Activated CD4-positive, alpha-beta T cell treated with anti-CD3 and anti-CD28 coated beads for 24 hours (primary cell): ENCODE measurements at places on chromosomes 1 and 21.

GRCh38 chr1:154760469-154760933 lies 109.6 kb downstream of the KCNN3 start:
- peak; percentile 78 for DNase-seq

DNA sequence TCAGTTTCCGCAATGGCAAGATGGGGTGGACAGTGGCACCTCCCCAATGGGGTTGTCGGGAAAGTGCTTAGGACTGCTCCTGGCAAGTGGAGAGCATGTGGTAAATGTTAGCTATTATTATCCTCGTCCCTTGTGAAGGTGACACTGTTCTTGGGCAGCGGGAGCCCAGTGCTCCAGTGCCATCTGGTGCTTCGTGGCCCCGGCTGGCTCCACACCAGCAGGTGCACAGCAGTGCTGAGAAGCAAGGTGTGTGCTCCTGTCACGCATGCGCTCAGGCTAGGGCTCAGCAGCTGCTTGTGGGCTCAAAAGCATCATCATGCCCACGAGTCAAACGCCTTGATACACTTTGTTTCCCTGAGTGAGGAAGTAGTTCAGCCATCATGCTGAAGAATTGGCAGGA lies 24.9 kb upstream of the KCNC4 start:
- DNase-seq, result no peak

DNA sequence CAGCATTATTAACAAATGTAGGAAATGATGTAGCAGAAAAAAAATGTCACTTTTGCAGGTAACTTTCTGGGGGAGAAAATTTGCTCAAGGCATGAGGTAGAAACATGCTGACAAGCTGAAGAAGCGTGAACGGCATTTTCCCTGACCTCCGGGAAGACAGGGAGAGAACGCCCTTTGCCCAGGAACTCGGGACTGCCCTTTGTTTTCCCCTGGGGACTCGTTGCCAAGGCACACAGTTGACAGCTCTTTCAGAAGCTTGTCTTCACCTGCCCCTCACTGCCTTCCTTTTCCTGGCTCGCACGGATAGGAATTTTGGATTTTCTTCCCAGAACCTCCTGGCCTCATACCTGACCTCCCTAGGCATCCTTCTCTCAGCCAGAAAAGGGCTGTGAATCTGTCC lies 52.7 kb upstream of the COA6 start:
- no peak for DNase-seq

DNA sequence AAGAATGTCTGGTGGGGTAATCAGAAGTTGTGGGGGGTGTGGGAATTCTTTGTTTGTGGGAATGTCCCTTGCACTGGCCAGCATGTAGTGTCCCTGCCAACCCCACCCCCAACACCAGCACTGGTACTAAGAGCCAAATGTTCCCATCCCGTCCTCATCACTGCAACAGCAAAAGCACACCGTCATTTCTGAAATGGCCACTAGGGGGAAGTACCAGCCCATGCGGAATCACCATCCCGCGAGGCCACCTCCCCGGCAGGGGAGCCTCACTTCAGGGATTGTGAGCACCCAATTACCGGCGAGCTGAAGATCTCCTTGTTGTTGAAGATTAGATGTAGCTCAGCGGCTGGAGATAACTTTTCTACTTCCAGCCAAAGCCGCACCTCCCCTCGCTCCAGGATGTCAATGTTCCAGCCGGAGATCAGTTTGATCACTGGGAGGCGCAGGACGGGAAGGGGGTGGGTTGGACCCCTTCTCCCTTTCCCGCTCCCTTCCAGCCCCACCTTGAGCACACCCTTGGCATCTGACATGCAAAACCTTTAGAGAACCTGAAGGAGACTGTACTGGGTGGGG lies 41.0 kb downstream of the MYOM3 start:
- DNase-seq, result peak; percentile 78

- DNase-seq, result no peak
Observed at GRCh38 chr1:6035719-6036118, 10.0 kb upstream of the KCNAB2 start.
